Activated gamma-delta T cell (primary cell): ENCODE measurements at places on chromosomes 1 and 21.

DNA sequence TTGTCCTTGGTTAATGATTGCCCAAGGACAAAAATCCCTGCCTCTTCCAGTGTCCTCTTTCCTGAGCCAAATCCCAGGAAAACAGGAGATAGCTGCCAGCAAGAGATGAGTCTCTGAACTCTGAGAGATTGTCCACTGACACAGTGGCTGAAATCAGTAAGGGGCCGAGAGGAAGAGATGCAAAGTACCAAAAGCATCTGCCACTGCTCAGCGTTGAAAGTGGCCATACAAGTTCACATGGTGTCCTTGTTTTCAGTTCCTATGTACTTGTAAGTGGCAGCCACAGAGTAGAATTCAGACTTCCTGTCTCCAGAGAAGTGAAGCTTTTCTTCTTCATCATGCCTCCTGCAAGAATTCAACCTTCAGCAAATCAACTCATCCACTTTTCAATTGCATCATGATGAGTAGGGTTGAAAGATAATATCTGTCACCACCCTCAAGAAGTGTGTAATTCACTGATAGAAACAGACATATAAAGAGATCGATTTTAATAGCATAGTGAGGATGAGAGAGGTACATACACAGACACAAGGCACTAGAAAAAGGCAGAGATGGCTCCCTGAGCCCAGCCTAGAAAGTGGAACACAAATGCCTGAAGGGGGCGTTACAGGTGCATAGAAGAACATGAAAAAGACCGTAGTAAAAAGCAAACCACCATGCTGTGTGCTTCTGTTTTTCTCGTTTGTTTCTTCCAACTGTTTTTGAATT is 185.8 kb downstream of the MRPL39 start:
- no peak for DNase-seq

DNA sequence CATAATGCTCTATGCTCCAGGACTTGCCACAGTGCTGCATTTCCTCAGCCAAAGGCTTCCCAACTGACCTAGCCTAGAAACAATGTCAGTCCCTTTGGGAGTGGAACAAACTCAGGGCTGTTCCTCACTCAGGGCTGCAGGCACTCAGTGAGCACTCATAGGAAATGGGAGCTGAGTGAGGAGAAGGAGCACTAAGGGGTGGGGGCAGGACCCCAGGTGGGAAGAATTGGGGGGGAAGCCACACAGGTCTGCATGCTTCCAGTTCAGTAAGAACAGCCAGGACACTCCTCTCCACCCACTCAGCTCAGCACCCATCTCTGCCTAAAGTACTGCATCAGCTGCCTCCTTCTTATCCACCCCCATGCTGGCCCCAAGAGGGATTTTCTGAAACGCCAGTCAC is 7.3 kb upstream of the SLC5A9 start:
- no peak for DNase-seq

GRCh38 chr1:88799491-88799890 is 91.9 kb downstream of the GTF2B start:
- no peak for DNase-seq

DNA sequence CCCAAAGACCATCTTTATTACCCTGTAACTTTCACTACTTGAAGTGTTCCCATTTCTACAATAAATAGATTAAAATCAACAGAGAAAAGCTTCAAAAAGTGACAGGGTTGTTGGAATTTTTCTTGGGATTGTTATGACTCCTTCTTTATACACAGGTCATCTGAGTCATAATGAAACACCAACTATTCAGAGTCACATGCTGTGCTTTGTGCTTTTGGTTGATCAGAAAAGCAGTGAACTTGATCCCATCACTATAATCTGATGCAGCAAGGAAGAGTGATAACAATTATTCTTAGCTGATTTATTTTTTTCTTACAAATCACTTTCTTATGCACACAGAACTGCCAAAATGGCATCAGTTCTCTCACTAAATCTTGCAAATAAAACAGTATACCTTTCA is 422.9 kb downstream of the PTBP2 start:
- DNase-seq, result no peak

GRCh38 chr1:151574575-151575529 is 34.7 kb downstream of the TUFT1 start:
- no peak for DNase-seq

- DNase-seq, result no peak
Observed at GRCh38 chr1:86706018-86706635, 1.8 kb downstream of the SH3GLB1 start.

DNA sequence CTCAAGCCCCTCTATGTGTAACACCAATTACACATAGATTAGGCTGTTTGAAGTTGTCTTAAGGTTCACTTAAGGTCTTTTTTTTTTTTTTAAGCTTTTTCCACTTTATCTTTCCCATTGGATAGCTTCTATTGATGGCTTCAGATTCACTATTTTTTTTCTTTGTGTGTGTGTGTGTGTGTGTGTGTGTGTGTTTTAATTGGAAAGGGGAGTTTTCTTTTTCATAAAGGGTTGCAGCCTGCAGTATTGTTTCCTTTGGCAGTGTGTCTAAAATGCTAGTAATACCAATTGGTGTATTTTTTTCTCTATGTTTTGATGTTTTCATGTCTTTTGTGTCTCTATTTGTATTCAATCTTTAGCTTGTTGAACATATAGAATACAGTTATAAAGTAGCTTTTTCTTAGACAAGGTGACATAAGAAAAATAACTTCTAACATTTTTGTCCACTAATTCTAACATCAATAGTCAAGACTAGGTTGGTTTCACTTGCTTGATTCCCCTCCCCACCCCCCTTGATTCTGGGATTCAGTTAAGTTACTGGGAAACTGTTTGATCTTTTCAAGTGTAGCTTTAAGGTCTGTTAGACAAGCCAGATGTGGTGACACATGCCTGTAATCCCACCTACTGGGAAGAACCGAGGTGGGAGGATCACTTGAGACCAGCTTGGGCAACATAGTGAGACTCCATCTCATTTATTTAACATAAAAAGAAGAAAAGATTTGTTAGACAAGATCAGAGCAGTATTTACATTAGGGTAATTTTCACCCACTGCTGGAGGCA is 21.4 kb downstream of the PRRC2C start:
- DNase-seq, result no peak

DNA sequence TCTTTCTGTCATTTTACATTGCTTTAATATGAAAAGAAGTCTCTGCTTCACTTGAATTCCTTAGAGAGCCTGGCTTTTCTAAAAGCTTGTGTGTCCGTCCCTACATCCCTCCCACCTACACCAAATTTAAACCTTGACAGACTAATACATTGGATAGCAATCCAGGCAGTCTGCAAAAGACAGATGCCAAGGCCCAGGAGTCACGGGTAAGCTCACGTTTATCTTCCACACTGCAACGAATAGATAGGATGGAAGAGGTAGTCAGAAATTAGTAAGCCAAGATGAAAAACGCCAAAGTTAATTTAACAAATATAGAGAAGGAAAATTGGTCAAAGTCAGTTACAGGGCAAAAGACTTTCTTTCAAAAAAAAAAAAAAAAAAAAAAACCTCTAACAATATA is 338.1 kb downstream of the SMYD3 start:
- no peak for DNase-seq

GRCh38 chr1:117609471-117609911 is 3.6 kb downstream of the TENT5C start:
- DNase-seq, result no peak

GRCh38 chr1:228814176-228814575 is 78.9 kb downstream of the RHOU start:
- DNase-seq, result no peak
